Esophagus squamous epithelium (tissue), 5 donors: ENCODE measurements at places on chromosomes 12 and 14.
A peak's percentile ranks its signal among the peaks of the same experiment; 100 is the strongest.

- DNase-seq, result no peak
Observed at GRCh38 chr12:114903083-114903691, 219.2 kb upstream of the TBX3 start.

- no peak for DNase-seq
Observed at GRCh38 chr14:71597955-71598660, 334.1 kb upstream of the RGS6 start.

GRCh38 chr12:16012117-16012516 is 101.0 kb downstream of the DERA start:
- DNase-seq, result no peak

- DNase-seq, result no peak
Observed at GRCh38 chr14:61662437-61663311, 32.6 kb upstream of the HIF1A start.

- DNase-seq, result no peak
Observed at GRCh38 chr14:89805501-89805900, 149.0 kb downstream of the EFCAB11 start.

- DNase-seq, result no peak
Observed at GRCh38 chr14:56794557-56795283, 15.6 kb downstream of the OTX2 start.

- DNase-seq, result no peak
Observed at GRCh38 chr14:67429510-67430205, 17.7 kb upstream of the PLEK2 start.

DNA sequence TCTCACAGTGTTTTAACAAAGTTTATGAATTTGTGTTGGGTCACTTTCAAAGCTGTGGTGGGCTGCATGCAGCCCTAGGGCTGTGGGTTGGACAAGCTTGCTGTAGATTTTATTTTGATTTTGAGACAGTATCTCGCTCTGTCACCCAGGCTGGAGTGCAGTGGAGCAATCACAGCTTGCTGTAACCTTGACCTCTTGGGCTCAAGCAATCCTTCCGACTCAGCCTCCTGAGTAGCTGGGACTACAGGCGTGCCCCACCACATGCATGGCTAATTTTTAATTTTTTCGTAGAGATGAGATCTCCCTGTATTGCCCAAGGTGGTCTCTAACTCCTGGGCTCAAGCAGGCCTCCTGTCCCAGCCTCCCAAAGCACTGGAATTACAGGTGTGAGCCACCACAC is 5.4 kb downstream of the MARK3 start:
- no peak for DNase-seq

GRCh38 chr14:23512156-23512555 is 39.4 kb downstream of the ZFHX2 start:
- no peak for DNase-seq

GRCh38 chr12:133130808-133131128 is 341 bp downstream of the ZNF10 start:
- peak; percentile 29 for DNase-seq

- DNase-seq, result no peak
Observed at GRCh38 chr12:32178341-32179010, 71.8 kb downstream of the BICD1 start.

- no peak for DNase-seq
Observed at GRCh38 chr12:110704750-110705149, 15.8 kb upstream of the HVCN1 start.

GRCh38 chr12:21276826-21277225 is 57.9 kb downstream of the SLCO1A2 start:
- DNase-seq, result no peak

DNA sequence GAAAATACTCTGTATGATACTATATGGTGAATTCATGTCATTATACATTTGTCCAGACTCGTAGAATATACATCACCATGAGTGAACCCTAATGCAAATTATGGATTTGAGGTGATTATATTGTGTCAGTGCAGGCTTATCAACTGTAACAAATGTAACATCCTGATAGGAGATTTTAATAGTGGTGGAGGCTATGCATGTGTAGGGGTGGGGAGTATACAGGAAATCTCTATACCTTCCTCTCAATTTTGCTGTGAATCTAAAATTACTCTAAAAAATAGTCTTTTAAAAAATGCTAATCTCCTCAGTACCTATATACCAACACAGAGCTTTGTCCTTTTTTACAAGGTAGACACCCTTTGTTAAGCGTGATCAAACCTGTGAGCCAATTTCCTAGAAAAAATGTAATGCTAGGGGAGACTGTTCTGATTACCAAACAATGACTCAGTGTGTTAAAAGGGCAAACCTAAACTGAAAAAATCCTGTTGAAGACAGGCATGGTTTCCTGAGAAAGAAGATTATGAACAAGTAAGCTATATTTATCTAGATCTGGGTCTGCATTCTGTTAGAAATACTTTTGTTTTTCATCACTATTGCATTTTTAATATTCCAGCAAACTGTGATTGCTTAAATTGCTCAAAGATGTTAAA is 170.9 kb downstream of the DUSP6 start:
- DNase-seq, result no peak

DNA sequence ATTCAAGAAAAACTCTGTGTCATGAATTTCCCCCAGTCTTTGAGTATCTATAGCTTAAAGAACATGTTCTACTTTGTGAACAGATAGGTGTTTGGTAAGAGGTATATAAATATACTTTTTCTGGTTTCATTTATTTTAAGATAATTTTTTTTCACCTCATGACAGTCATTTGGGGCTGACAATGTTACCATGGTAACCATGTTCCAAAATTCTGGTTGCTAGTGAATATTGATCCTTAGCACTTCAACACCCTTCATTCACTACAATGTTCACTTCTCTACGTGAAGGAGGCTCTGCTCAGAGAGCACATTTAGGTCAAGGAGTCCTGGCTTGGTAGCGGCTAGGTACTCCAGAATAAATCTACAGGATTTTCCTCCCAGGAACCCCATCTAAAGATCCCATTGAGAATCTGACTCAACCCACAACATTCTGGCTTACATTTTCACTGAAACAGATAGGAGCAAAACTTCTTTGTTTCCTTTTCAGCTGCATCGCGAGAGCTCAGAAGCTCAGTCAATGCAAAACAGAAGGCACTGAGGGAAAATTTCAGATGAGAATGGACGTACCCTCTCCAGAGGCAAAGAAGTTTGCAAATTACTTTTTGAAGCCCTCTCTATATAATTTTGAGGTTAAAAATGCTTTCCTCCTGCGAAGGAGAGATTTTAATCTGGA is 93.6 kb downstream of the ARF6 start:
- no peak for DNase-seq
